Purkinje cell (primary cell): ENCODE measurements at places on chromosomes 11 and 22. TPM values are rescaled to one million over a fixed set of nuclear protein-coding genes. Genes with fewer than 3 reads are reported as not detected.

OR8D4 gene
- not detected in 2 replicates for polyA plus RNA-seq

MADD gene
- polyA plus RNA-seq, result 7.9 and 10.7 TPM in 2 replicates

OR52A1 gene
- not detected in 2 replicates for polyA plus RNA-seq

TRIM48 gene
- polyA plus RNA-seq, result not detected in 2 replicates

SLC22A12 gene
- not detected in 2 replicates for polyA plus RNA-seq

NAT10 gene
- polyA plus RNA-seq, result 13.6 and 17.5 TPM in 2 replicates

OR10V1 gene
- not detected in 2 replicates for polyA plus RNA-seq

RTN4R gene
- 0.48 and 2.7 TPM in 2 replicates for polyA plus RNA-seq

OR51G1 gene
- not detected in 2 replicates for polyA plus RNA-seq

APOL3 gene
- polyA plus RNA-seq, result not detected in 2 replicates

OR5D13 gene
- not detected in 2 replicates for polyA plus RNA-seq

GGTLC2 gene
- not detected in 2 replicates for polyA plus RNA-seq

NELL1 gene
- polyA plus RNA-seq, result 74.2 and 76.9 TPM in 2 replicates

KCNJ4 gene
- polyA plus RNA-seq, result not detected in 2 replicates

IL18 gene
- polyA plus RNA-seq, result not detected in 2 replicates

PRODH gene
- not detected in 2 replicates for polyA plus RNA-seq

TSSK2 gene
- polyA plus RNA-seq, result not detected in 2 replicates

TBCEL gene
- 14.5 and 17.8 TPM in 2 replicates for polyA plus RNA-seq

PHOX2A gene
- polyA plus RNA-seq, result not detected in 2 replicates

SPI1 gene
- not detected in 2 replicates for polyA plus RNA-seq

DNAJB7 gene
- not detected in 2 replicates for polyA plus RNA-seq

SLC7A4 gene
- 0.20 TPM in 1 of 2 replicates, not detected in the other for polyA plus RNA-seq

NFAM1 gene
- polyA plus RNA-seq, result 0.21 TPM in 1 of 2 replicates, not detected in the other

UCP3 gene
- polyA plus RNA-seq, result 0.58 TPM in 1 of 2 replicates, not detected in the other

IGHMBP2 gene
- 2.3 and 9.9 TPM in 2 replicates for polyA plus RNA-seq

FRMD8 gene
- 2.2 and 2.6 TPM in 2 replicates for polyA plus RNA-seq

MPZL2 gene
- polyA plus RNA-seq, result not detected in 2 replicates

C1QTNF5 gene
- not detected in 2 replicates for polyA plus RNA-seq

NAALADL1 gene
- polyA plus RNA-seq, result not detected in 2 replicates

OR4C5 gene
- polyA plus RNA-seq, result not detected in 2 replicates

SERPIND1 gene
- not detected in 2 replicates for polyA plus RNA-seq

MS4A4E gene
- polyA plus RNA-seq, result not detected in 2 replicates

UBASH3B gene
- 79.7 and 88.8 TPM in 2 replicates for polyA plus RNA-seq

OR4D5 gene
- polyA plus RNA-seq, result not detected in 2 replicates

SEPTIN3 gene
- 31.4 and 45.8 TPM in 2 replicates for polyA plus RNA-seq

GLYAT gene
- not detected in 2 replicates for polyA plus RNA-seq

AGBL2 gene
- polyA plus RNA-seq, result 0.28 and 0.75 TPM in 2 replicates

MTMR2 gene
- 23.3 and 24.4 TPM in 2 replicates for polyA plus RNA-seq

OR8D1 gene
- polyA plus RNA-seq, result not detected in 2 replicates

CCDC116 gene
- not detected in 2 replicates for polyA plus RNA-seq

LGR4 gene
- polyA plus RNA-seq, result 103 and 137 TPM in 2 replicates

CASP1 gene
- 0.57 TPM in 1 of 2 replicates, not detected in the other for polyA plus RNA-seq

TMPRSS13 gene
- not detected in 2 replicates for polyA plus RNA-seq

MUC6 gene
- polyA plus RNA-seq, result not detected in 2 replicates

PNPLA5 gene
- polyA plus RNA-seq, result not detected in 2 replicates

FXYD2 gene
- polyA plus RNA-seq, result not detected in 2 replicates

SLN gene
- 12.9 TPM in 1 of 2 replicates, not detected in the other for polyA plus RNA-seq

ELF5 gene
- polyA plus RNA-seq, result not detected in 2 replicates

CDHR5 gene
- polyA plus RNA-seq, result not detected in 2 replicates

FREY1 gene
- polyA plus RNA-seq, result not detected in 2 replicates

LMNTD2 gene
- not detected in 2 replicates for polyA plus RNA-seq
